ENCODE measurements at places on chromosomes 4 and X. TPM values are rescaled to one million over a fixed set of nuclear protein-coding genes. Genes with fewer than 3 reads are reported as not detected.

FBXW7 gene
- total RNA-seq = 27.2 TPM

ATOH1 gene
- not detected for total RNA-seq

H2BW2 gene
- total RNA-seq = not detected

AVPR2 gene
- not detected for total RNA-seq

FGF5 gene
- not detected for total RNA-seq

VEGFD gene
- total RNA-seq = 2.9 TPM

HPGD gene
- total RNA-seq = 1.1 TPM

RBMXL3 gene
- total RNA-seq = not detected

PLP2 gene
- 238 TPM for total RNA-seq

BTC gene
- 0.57 TPM for total RNA-seq

RTL5 gene
- total RNA-seq = 0.37 TPM

SMIM31 gene
- total RNA-seq = 0.10 TPM

GRCh38 chr4:19074036-19074435 lies 1052.5 kb upstream of the LCORL start:
- no peak for DNase-seq

DNA sequence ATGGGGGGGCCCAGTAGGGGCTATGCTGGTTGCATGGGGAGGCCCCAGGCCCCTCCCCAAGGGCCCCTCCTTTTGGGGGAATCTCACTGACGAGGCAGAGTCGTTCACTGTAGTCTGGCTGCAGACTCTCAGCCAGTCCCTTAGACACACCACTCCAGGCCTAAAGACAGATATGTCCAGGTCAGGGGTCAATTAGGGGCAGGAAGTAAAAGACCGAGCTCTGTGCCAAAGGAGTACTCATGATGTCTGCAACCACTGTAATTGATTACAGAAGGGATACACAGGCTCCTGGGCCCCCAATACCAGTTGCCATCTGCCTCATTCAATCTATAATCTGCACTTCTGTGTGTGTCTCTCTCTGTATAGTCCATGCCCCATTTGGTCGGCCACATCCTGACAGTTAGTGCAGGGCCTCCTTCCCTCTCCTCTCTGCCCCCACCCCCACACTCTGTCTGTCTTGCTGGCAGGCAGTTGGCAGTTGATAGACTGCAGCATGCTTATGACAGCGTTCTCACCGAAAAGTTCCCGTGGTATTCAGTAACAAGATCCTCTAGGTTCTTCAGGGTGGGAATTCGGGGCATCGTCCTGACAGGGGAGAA lies 1.3 kb upstream of the CXorf65 start:
- no peak for DNase-seq

DNA sequence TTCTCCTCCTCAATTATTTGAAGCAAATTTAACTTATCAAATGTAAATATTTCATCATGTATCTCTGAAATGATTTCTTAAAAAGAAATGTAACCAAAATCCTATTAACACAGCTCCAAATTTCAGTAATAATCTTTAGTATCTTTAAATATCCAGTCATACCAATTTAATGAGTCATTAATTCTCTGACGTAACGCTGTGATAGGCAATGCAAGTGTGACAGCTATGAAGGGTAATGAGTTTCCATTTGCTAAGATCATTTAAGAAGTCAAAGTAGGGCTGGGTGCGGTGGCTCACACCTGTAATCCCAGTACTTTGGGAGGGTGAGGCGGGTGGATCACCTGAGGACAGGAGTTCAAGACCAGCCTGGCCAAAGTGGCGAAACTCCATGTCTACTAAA lies 15.6 kb downstream of the RPS3A start:
- DNase-seq = no peak

- DNase-seq = no peak
These were observed 2.6 kb upstream of the ADH1B start for GRCh38 chr4:99323756-99324155.

- DNase-seq = no peak
These were observed 3.6 kb downstream of the PLXNB3 start for GRCh38 chrX:153767674-153768055.

DNA sequence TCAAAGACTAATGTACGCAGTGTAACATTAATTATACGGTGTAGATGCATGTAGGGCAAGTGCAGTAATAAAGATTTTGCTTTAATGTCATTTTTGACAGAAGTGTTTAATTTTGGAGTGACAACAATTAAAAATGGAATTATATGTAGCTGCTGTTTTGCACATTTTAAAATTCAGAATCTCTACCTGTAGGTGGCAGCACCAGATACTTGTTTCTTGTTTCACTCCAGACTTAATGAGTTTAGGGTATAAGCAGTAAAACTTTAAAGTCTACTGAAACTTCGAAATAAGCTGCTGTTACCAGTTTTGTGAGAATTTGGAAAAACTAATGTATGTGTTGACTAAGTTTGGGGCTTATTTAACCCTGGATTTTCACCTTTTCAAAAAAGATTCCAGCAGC lies 144.9 kb downstream of the POLA1 start:
- peak; percentile 29 for DNase-seq

DNA sequence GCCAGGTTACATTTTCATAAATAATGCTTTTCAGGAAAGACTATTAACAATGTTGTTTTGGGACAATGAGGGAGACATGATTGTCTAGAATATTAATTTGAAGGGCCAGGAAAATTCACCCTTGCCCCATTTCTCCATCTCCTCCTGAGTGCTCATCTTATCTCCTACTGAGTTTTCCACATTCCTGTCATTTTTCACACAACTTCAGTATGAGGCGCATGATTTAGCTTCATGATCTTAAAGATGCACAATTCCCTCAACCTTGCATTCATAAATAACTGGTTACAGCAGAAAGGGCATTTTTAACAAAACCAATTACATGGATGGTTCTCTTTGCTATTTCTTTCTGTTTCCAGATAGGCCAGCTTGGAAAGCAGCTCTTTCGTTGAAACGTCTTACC lies 1699.2 kb upstream of the IGFBP7 start:
- DNase-seq = peak; percentile 52

DNA sequence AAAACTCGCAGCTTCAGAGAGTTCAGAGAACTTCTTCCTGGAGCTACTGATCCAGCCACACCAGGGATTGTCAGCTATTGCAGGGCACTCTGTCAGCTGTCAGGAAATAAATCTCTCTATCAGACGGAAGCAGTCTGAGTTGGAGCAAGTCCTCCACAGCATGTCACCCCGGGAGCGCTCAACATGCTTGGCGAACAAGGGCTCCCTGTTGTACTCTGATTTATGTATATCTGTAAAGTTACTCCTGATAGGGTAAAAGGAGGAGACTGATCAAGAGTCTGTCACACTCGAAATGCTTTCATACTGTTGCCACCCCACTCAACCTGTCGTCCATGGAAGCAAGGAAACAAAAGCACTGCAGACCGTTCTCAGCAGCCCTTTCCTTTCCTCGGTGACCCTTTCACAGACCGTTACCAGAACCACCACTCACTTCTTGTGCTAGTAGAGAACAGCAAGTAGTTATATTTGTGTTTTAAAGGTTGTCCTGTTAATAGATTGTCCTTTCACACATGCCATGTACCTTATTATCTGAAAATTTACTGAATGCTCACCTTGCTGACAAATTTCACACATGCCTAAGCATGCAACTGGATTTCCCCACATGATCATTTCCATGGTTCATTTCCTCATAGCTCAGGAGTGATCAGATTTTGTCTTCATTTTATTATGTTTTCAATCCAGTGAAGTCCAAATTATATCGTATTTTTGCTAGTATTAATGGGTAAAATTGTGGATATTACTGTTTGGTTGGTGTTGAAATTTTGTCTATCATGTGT lies 2108.9 kb upstream of the TENM3 start:
- no peak for DNase-seq

DNA sequence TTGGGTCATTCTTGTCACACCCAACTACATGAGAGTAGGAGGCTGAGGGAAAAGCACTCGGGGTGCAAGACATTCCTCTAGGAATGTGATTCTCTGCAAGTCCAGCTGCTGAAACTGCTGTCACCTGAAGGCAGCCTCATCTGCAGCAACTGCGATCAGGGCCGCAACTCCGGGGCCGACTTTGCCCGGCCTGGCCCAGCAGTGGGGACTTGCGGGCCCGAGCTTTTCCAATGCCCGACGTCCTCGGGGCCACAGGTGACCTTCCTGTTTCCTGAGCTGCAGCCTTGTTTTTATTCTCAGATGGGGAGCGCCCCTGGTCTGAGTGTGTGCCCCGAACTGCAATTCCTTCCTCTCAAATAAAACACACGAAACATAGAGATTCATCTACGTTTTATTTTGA lies 104.7 kb upstream of the NKX1-1 start:
- DNase-seq = no peak

DNA sequence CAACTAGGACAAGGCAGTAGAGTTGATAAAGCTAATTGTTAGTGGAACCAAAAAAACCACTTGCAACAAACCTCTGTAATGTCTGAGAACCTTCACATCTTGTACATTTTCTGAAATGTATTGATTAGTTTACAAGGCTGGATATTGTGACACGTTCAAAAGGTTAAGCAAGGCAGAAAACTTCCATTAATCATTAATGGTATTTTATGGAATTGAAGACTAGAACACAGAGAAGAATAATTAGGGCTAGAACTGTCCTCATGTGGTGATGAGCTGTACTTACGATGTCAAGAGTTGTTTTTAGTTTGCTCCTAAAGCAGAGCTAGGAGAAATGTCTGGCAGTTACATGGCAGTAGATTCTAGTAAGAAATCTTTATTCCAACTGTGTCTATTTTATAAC lies 12.3 kb downstream of the GC start:
- no peak for DNase-seq

GRCh38 chr4:189304809-189305208 lies 635.9 kb upstream of the FRG1 start:
- DNase-seq = no peak

- DNase-seq = no peak
These were observed 21.2 kb upstream of the SYNPO2 start for GRCh38 chr4:118867311-118868067.

Data from NCI-H460 (cell line).